Thyroid gland (tissue), 4 donors: ENCODE measurements at places on chromosomes 7 and 10. TPM values are rescaled to one million over a fixed set of nuclear protein-coding genes. Genes with fewer than 3 reads are reported as not detected.

GRCh38 chr7:24883622-24884013, 96.4 kb downstream of the OSBPL3 start:
- no peak for DNase-seq

- DNase-seq, result no peak
Observed at GRCh38 chr7:50795831-50796230, 13.1 kb upstream of the GRB10 start.

The MRPL32 gene
- 63.8 TPM for total RNA-seq

The SEMA3E gene
- 3.1 TPM for total RNA-seq

GRCh38 chr10:89702121-89702480, 711 bp downstream of the KIF20B start:
- DNase-seq, result no peak
